ENCODE measurements at places on chromosomes 3 and 15.

DNA sequence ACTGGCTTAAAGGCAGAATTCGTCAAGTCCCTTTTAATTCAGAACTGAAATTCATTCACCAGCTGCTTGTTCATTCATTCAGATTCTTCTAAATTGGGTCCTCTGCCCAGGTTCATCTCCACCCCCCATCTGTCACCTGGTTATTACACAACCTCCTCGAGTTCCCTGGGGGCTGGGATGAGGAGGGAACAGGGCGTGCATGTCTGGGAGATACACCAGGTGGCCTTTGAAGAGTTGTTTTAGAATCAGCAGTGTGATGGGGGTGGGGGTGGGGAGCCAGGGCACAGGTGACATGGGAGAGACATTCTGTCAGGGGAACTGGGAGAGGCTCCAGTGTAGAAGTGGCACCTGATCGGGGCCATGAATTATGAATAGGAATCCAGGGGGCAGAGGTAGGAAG, 8.2 kb downstream of the SNX33 start:
- no peak for DNase-seq

GRCh38 chr15:67175643-67176071, 78.8 kb downstream of the AAGAB start:
- no peak for DNase-seq

DNA sequence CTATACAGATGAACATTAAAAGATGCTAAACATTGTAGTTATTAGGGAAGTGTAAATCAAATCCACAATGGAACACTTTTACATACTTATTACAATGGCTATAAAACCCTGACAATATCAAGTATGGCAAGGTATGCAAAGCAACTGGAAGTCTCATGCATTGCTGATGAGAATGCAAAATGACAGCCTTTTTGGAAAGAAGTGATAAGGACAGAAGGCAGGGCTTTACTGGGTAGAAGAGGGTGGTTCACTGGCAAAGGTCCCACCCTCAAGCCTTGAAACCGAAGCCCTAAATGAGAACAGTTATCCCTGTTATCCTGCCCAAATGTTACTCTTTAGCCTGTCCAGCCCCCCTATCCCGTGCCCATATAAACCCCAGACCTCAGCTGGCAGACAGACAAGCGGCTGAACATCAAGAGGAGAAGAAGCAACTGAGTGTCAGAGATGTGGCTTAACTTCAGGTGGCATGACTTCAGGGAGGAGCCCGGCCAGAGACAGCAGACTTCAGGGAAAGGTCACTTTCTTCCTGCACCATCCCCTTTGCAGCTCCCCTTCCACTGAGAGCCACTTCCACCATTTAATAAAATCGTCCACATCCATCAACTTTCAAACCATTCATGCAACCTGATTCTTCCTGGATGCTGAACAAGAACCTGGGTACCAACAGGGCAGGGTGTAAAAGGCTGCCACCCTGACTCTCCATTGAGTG, 732 bp upstream of the GCSAM start:
- no peak for DNase-seq

GRCh38 chr3:100213891-100214573, 46.8 kb upstream of the TBC1D23 start:
- DNase-seq = no peak

GRCh38 chr15:49895347-49896223, 223.4 kb downstream of the ATP8B4 start:
- peak; percentile 22 for DNase-seq

- DNase-seq = no peak
These were observed 67.1 kb downstream of the GRM7 start for GRCh38 chr3:6928064-6928463.

DNA sequence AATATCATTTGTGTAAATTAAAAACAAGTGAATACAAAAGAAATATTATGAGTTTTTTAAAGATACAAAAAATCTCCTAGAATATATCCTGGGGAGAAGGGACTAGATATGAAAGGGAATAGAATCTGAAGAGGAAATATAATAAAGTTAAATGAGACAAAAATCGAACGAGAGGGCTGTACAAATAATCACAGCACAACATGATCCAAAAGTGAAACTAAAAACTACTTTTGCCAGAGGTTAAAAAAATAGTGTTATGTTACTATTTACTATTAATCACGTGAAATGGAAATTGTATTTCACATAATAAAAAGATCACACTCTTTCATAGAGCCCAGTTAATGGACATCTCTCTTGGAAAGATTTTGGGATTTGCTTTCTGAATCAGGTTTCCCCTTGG, 28.6 kb downstream of the CGGBP1 start:
- DNase-seq = no peak

DNA sequence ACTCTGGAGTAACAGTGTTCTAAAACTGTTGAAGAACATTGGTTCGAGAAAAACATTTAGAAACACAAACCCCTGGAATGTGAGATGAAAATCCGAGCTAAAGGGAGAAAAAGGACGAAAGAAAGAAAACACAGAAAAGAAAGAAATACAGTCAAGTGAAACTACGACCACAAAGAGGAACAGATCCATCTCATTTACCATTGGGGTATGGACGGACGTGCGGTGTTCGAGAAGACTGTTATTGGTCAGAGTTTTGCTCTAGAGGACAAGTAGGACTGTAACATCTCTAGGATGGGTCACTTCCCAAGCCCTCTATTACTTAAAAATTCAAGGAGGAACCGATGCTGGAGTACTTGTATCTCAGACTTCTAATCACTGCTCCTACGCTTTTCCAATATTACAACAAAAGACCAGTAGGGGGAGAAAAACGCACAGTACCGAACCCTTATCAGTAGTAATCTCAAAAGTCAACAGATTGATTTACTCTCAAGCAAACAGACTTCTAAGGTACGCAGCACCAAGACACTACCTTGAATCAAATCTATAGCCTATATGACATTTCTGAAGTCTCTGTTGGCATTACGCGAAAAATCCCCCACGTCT, 1.1 kb upstream of the PIK3CA start:
- DNase-seq = no peak

DNA sequence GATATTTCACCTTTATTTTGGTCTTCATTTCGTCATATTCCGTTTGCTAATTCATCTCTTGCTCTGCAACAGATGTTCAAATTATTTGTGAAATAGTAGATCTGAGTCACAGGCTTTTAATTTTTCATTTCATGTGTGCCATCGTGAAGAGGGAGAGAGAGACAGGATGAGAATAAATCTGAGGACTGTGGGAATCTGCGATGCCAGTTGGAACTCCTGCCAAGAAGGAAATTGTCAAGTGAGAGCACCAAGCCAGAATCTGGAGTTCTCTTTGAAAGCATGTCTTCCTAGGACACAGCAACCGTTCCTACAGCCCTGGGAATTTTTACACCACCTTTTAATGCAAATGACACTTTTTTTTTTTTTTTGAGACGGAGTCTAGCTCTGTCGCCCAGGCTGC, 48.8 kb downstream of the NSMCE3 start:
- DNase-seq = no peak

DNA sequence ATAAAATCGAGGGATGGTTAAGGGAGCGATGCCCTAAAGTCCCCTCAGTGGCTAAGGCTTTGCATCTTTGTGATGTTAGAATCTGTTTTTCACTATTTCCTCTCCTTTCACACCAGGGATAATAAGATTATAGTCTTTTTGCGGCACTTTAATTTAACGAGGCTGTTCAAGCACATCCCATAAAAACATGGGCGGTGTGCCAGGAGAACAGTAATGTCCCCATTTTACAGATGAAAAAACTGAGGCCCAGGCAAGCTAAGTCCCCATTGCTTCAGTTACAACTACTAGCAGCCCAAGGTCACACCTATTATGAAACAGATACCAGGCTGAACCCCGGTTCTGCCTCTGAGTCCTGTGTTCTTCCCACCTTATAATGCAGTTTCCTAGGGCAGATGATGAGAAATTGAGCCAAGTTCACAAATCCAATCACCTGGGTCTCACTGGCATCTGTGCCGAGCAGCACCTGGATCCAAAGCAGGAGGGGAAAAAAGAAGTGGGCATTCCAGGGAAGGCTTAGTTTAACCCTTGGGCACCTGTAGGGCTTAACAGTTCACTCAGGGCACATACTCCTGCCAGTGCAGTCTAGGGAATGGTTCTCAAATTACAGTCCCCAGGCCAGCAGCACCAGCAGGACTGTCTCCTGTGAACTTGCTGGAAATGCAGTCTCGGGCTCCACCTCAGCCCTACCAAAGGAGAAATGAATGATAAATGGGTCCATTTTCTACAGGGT, 169.3 kb downstream of the RAB11A start:
- no peak for DNase-seq

DNA sequence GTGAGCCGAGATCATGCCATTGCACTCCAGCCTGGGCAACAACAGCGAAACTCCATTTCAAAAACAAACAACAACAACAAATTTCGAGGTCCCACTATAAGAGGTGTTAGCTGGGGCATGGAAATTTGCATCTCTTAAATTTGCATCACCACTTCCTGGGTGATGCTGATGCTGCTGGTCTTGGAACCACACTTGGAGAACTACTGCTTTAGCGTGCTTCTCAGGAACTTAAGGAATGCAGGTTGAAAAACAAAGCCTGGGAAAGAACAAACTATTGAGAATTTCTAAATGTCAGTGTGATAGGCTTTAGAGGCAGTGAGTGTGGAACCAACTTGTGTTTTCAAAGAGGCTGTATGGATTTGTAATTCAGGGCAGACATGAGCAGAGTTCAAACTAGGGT, 858.4 kb upstream of the ARPP21 start:
- DNase-seq = no peak

GRCh38 chr15:68433551-68433950, 1.6 kb upstream of the ITGA11 start:
- no peak for DNase-seq

- no peak for DNase-seq
These were observed 1.5 kb upstream of the SH3GL3 start for GRCh38 chr15:83445643-83446042.

DNA sequence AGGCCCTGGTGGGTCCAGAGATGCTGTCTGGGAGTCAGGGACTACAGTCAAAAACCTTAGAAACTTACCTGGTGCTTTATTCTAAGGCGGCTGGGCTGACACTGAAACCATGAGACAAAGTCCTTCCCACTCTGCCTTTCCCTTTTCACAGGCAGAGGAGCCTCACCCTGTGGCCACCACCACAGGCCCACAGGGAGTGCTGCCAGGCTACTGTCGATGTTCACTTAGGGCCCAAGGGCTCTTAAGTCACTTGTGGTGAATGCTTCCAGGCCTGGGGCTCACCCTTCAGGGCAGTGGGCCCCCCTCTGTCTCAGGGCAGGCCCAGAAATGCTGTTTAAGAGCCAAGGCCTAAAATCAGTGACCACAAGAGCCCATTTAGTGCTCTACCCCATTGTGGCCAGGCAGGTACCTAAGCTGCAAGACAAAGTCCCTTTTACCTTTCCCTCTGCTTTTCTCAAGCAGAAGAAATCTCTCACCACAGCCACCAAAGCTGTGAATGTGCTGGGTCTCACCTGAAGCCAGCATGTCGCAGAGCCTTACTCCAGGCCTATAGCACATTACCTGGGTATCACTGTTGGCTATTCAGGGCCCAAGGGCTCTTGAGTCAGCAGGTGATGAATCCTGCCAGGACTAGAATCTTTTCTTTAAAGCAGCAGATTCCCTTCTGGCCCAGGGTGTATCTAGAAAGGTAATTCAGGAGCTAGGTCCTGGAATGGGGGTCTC, 39.5 kb upstream of the GOLGA6B start:
- DNase-seq = no peak

GRCh38 chr3:88149101-88149508, 654 bp upstream of the C3orf38 start:
- no peak for DNase-seq

DNA sequence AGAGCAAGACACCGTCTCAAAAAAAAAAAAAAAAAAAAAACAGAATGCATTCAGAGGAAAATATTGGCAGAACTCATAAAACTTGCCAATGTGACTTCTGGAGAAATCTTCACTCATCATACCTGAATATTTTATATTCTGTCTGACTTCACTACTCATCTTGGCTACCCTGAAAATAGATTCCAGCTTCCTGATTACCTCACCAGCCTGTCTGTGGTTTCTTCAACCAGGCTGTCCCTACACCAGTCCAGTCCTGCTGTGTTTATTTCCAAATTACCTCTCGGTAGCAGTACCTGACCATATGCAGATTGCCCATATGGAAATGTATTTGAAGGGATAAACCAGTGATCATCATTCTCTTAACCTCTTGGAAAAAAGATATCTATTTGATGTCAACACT, 9.3 kb upstream of the P3H2 start:
- DNase-seq = no peak

DNA sequence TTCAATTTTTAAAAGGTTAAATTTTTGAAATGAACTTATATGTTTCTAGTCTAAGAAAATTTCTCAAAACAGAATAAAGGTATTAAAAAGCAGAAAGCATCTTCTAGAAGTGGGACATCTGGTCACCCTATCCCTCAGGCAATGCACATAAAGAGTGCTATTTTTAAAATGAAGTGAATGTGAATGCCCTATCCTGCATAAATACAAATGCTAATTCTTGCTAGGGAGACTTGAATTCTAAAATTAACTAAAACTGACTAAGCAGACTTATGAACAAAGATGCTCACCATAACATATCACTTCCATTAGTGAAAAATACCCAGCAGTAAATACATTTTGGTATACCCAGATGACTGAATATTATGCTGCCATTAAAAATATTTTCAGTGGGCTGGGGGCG, 11.7 kb downstream of the MYO5A start:
- DNase-seq = no peak

- no peak for DNase-seq
These were observed 25.8 kb downstream of the USP4 start for GRCh38 chr3:49313896-49314688.

DNA sequence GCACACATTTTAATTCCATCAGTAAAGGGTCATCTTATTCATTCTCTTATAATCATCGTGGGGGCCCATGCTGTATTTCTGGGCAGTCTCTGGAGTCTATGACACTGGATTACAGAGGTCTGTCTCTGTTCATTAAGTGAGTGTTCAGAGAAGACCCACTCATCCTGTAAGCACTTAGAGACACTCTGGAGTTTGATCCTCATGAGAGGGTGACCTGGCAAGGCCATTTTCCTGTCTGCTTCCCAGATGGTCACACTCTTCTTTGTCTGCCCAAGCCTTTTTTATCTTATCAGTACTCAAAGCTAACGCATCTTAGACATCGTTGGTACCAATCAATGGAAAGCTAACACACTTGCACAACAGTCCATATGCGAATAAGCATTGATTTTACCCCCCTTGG, 333.1 kb downstream of the RORA start:
- DNase-seq = no peak
